ENCODE measurements at places on chromosomes 13 and 19.

DNA sequence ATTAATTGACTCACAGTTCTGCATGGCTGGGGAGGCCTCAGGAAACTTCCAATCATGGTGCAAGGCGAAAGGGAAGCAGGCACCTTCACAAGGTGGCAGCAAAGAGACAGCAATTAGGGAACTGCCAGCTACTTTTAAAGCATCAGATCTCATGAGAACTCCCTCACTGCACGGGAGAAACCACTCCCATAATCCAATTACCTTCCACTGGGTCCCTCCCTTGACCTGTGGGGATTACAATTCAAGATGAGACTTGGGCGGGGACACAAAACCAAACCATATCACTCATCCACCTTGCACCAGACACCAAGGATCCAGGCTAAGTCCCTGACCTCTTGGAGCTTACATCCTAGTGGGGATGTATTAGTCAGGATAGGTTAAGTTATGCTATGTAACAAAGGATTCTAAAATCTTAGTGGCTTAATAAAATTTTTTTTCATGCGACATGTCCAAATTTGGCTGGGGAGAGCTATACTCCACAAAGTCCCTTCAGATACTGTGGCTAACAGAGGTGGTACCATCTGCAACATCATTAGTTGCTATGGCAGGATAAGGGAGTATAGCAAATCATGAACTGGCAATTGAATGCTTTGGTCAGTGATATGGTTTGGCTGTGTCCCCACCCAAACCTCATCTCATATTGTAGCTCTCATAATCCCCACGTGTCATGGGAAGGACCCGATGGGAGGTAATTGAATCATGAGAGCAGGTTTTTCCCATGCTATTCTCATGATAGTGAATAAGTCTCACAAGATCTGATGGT, 8.3 kb upstream of the FAM187B start:
- DNase-seq = no peak

GRCh38 chr19:53927739-53928138, 18.7 kb downstream of the CACNG7 start:
- peak; percentile 38 for DNase-seq

DNA sequence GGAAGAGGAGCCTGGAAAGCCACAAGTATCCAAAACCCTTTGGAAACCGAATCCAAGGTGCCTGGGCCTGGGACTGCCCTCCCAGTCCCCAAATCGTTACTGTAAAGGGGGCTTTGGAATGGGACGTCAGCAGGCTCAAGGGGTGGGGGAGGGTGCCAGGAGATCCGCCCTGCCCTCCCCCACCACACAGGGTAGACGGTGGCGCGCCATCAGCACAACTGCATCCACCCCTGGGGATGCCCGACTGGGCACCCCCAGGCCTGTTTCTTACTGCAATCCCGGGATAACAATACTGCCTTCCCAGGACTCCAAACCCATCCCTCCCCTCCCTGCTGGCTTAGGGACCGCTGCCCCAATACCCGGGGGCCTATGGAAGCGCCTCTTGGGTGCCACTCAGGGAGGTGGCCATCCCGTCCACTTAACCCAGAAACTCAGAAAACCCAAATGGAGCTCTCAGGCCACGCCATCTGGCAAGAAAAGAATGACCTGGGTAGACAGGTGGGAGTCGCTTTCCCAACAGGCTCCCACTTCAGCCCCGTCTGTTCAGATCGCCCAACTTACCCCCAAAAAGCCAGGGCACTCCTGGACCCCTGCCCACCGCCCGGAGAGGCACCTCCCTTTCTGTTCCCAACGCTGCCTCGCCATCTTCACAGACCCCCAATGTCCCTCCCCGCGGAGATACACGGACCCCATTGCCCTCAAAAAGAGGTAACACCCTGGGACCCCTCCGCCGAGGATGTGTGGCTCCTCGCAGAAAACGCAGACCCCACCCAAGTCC, 2.4 kb downstream of the KLF16 start:
- no peak for DNase-seq

- no peak for DNase-seq
These were observed 70.6 kb downstream of the C13orf42 start for GRCh38 chr13:51040431-51040830.

DNA sequence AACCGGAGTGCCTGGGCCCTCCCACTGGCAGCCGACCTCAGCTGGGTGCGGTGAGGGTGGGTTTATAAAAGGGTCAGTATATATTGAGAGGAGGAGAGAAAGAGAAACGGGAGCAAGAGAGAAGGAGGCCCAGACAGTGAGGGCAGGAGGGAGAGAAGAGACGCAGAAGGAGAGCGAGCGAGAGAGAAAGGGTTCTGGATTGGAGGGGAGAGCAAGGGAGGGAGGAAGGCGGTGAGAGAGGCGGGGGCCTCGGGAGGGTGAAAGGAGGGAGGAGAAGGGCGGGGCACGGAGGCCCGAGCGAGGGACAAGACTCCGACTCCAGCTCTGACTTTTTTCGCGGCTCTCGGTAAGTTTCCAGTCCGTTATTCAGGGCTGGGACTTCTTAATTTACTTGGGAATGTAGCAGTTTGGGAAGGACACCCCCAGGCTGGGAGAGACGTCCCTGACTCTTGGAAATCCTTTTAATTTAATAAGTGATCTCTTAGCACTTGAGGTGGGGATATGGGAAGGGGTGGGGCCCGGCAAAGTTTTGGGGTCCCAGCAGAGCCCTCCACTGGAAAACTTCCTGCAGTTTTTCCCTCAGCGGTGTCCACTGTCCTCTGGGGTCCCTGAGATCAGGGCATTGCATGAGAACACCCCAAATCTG, at the start of gene EMP3:
Gene EMP3, plus strand, starts transcription at position 288 of the 646 bp plus-strand sequence. CDS start 1,293 bp downstream, outside the sequence.
- DNase-seq = peak; percentile 89

DNA sequence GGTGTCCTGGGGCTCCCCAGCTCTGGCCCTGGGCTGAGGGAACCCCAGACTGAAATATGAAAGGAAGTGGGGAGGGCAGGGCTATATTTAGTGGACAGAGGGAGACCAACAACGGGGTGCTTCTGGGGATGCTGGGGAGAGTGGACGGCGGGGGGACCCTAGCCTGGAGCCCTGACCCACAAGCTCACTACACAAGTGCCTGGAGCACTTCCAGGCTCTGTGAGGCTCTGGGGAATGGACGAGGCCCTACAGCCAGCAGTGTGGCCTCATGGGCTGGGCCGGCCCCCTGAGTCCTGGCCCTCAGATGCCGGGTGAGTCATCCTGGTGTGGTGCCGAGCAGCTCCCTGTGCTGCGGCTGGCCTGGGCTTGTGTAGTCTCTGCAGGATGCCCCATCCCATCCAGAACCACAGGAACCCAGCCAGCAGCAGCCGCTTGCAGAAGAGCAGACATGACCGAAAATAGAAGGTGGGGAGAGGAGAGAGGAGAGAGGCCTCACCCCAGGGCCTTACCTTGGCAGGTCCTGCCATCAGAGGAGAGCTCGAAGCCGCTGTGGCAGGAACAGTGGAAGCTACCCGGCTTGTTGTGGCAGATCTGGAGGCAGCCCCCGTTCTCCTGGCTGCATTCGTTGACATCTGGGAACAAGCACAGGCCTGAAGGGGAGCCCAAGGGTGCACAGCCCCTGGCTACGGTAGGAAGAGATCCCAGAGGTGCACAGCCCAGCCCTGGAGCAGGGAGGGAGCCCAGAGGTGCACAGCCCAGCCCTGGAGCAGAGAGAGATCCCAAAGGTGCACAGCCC, 26.1 kb downstream of the GAS6 start:
- peak; percentile 94 for DNase-seq

GRCh38 chr13:108365255-108365654, 95.7 kb downstream of the TNFSF13B start:
- no peak for DNase-seq

DNA sequence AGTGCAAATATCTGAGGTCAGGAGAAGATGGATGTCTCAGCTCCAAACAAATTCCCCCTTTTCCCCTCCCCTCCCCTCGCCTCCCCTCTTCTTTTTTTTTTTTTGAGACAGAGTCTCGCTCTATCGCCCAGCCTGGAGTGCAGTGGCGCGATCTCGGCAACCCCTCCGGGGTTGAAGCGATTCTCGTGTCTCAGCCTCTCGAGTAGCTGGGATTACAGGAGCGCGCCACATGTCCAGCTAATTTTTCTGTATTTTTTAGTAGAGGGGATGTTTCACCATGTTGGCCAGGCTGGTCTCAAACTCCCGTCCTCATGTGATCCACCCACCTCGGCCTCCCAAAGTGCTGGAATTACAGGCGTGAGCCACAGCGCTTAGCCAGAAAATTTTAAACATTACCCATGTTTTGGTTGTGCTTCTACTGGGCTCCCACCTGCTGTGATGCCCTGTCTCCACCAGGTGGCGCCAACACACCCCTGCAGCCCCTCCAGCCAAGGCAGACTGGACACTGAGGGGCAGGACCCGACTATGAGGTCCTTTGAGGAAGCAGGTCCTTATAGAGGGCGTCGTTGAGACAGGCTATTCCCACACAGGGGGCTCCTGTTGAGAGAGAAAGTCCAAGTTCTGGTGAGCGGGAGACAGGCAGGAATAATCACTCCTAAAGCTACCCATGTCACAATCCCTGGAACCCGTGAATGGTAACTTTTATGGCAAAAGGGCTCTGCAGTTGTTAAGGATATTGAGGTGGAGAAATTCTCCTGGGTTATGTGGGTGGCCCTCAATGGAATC, 6.3 kb downstream of the ERICH4 start:
- DNase-seq = peak; percentile 58

GRCh38 chr13:113052971-113053370, 52.6 kb upstream of the F7 start:
- no peak for DNase-seq

DNA sequence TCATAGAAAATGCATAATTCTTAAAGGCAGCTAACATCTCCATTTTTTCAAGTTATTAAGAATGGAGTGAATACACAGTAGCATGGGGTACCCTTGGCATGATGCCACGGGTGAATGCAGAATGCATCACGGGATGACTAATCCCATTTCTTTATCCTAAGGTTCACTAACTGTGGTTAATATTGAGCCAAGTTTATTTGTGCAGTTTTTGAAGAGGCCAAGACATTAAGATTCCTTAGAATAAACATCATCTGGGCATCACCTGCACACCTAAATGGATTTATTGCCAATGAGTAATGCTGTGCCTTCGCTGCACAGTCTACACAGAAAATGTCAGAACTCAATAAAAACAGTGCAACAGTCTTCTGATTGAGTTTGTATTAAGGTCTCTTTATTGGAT, 333.1 kb downstream of the GPC6 start:
- DNase-seq = peak; percentile 96

DNA sequence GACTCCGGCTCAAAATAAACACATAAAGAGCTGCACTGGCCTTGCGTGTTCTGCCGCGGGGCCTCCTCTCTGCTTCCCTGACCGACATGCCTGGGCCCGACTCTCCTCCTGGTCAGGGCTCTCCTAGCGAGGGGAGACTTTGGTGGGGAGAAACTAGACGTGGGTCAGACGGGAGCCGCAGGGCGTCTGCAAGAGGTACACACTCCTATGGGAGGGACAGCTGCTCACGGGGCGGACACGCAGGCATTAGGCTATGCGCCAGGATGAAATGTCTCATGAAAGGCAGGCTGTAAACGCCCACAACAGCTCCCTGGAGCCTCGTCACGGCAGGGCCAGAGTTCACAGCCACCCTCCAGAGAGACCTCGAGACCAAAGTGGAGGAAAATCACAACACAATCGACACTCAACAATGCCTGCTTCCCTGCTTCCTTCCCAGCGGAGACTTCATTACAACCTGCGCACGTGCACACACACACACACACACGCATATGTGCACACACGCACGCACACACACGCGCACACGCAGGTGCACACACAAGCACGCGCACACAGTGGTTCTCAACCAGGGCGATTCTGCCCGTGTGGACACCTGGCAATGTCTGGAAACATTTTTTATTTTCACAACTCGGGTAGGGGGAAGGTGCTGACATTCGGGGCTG, 5.8 kb downstream of the SLC39A3 start:
- no peak for DNase-seq

GRCh38 chr13:110448230-110448629, 113.3 kb downstream of the RAB20 start:
- DNase-seq = peak; percentile 93

GRCh38 chr19:1401138-1401888, at the start of gene GAMT:
TSS of gene GAMT (minus strand) at chr19:1401542. CDS start at chr19:1401476, 66 bp downstream.
- peak; percentile 51 for DNase-seq

DNA sequence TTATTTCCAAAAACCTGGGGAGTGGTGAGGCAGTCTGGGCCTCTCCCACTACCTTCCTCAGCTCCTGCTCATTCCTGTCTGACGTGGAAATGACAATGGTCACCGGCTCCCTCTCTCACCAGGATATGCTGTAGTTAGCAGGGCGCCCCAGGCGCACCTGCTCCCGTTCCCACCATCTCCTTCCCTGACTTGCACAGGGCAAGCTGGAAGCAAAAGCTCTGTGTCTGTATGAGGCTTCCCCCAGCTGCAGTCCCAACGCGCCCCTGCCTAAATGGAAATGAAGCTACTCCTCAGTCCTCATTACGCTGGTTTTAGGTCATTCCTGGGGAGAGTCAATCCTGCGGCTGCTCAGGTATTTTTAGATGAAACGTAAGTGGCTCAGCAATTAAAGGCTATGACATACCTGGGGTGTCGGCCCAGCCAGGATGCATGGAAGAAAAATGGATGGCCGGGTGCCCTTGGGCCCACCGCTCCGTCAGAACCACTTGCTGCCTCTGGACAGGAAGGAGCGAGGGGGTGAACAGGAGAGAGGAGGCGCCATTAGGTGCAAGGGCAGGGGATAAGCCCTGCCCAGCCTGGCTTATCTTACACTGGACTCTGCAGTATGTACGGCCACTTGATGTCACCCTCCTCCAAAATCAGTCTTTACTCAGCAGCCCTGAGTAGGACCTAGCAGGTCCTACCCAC, 32.4 kb downstream of the DHRS12 start:
- DNase-seq = no peak

- DNase-seq = no peak
These were observed 49.7 kb downstream of the TGDS start for GRCh38 chr13:94546061-94546839.

GRCh38 chr19:6528544-6529121, 2.2 kb upstream of the TNFSF9 start:
- DNase-seq = peak; percentile 55

DNA sequence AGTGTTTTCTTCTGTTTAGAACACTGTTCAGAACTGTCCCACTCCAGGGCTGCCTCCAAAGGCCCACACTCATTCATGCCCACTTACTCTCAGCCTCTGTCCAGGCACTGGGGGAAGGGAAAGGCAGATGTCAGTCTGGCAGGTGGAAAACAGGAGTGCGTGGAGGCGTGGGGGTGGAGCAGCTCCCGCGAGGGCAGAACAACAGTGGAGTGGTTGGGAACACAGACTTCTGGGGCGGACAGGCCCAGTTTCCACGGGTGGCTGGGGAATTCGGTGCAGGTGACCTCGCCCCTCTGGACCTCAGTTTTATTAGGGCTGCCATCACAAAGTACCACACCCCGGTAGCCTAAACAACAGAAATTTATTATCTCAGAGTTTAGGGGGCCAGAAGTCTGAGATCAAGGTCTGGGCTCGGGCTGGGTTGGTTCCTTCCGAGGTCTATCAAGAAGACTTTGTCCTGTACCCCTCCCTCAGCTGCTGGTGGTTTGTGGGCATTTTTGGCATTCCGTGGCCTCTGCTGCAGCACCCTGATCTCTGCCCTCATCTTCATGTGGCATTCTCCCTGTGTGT, 59.7 kb downstream of the SIPA1L3 start:
- peak; percentile 56 for DNase-seq

- no peak for DNase-seq
These were observed 19.1 kb upstream of the PNMA8B start for GRCh38 chr19:46514589-46515289.

Measured in ACHN (cell line).